ENCODE measurements at places on chromosomes 1 and 21.

GRCh38 chr1:18058206-18058921, 49.2 kb upstream of the IGSF21 start:
- H3K36me3 ChIP-seq: no peaks in the 10 kb centered on the region
- H3K27ac ChIP-seq: no peak overlapping the region
- H3K27me3 ChIP-seq: no peaks in the 10 kb centered on the region
- no peak overlapping the region for H3K4me3 ChIP-seq
- no peak for DNase-seq

DNA sequence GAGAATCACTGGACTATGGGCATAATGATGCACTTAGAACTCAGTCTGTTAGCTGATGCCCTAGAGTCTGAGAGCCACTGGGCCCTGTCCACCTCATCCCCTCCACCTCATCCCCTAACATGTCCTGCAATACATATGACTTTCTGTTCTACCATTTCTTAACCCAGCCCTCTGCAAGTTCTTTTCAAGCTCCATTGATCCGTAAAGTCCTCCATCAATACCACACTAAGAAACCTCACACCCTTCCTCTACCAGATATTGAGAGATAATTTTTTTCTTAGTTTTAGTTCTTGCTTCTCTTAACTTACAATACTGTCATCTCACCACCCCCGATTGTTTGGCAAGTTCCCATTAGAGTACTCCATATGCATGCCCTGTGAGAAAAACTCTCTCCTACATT, 22.1 kb downstream of the FCRL4 start:
- no peak overlapping the region for H3K4me3 ChIP-seq
- no peak for DNase-seq
- H3K4me1 ChIP-seq: no peaks in the 10 kb centered on the region
- no peaks in the 10 kb centered on the region for H3K36me3 ChIP-seq
- no peaks in the 10 kb centered on the region for H3K27me3 ChIP-seq
- H3K27ac ChIP-seq: no peak overlapping the region

DNA sequence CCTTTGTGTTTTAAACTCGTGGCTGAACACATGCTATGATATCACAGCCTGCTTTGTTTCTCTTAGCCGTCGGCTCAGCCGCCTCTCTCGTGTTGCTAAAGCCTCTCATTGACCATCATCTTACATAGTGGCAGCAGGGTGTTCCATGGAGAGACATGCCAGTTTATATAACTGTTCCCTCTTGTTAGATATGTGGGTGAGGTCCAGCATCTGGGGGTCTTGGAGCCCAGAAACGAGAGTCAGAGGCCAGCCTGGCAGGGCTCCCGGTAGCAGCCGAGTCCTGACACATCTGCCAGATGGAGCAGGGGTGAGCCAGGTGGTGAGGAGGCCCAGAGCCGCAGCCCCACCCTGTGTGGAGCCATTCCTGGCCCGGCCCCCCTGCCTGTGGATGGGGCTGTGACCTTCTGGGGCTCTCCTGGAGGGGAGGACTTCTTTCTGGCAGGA, 11.9 kb downstream of the PODN start:
- H3K4me3 ChIP-seq: no peak overlapping the region
- H3K4me1 ChIP-seq: peaks cover 9% of the 10 kb centered on the region
- H3K27me3 ChIP-seq: no peaks in the 10 kb centered on the region
- DNase-seq: no peak
- peaks cover 7% of the 10 kb centered on the region for H3K36me3 ChIP-seq

DNA sequence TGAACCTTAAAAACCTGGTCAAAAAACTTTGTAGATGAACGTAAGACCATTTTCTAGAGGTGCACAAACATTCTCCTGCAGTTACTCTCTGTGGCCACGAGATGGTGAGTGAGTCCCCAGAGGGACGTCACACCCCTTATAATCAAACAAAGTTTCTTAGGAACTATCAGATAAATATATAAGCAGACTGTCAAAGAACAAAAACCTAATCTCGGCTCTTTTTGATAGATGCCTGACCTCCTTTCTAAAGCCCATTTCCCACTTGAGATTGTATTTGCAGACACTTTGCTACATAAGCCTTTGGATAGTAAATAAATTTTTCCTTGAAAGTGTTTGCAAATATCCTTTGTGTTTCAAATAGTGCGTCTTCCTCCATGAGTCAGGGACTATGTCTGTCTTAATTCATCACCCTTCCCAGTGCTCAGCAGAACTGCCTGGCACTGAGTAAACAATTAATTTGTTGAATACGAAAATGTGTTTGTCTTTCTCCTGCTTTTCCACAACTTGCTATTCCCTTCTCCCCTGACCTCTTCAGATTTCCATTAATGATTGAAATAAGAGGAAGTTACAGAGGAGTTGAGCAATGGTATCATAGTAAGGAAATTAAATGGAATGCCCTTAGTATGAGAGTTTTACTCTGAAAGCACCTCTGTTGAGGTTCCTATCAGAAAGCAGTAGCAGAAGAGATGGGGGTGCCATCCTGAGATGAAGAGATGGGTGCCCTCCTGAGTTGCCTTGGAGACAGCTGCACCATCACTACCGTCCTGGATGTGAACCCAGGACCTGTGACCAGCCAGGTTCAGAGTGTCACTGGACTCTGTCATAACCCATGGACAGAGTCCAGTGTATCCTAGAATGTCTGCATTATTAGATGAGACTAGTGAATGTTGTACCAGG, 57.8 kb upstream of the RAVER2 start:
- no peak overlapping the region for H3K27ac ChIP-seq
- no peak overlapping the region for H3K4me3 ChIP-seq
- H3K27me3 ChIP-seq: no peaks in the 10 kb centered on the region

DNA sequence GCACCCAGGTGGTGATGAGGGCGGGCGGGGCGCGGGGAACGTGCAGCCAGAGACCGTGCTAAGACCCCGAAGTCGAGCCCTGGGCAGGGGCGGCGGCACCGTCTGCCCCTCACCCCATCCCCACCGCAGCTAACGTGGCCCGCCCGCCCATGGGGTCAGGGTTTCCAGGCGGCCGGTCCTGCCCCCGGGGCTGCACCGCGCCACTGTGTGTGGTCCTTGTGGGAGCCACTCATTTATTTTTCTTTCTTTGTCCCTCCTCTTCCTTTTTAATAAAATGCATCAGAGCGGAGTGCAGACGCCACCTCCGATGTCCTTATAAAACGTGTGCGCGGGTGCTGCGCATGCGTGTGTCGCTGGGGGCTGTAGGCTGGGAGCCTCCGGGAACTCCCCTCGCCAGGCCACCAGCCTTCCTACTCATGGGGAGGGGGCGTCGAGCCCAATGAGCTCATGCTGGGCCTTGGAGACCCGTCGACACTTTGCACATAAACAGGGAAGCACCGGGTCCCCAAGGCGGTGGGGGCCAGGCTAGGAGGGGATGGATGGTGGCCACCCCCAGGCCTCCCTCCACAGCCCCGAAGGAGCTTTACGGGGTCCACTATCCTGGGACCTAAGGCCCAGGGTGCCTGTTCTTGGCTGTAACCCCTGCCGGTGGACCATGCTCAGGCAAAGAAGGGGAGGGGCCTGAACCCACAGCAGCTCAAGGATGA, 59.9 kb downstream of the WNT9A start:
- peak overlapping the region; percentile 71 for H3K27ac ChIP-seq
- H3K4me1 ChIP-seq: peaks cover 29% of the 10 kb centered on the region
- DNase-seq: peak; percentile 90
- no peaks in the 10 kb centered on the region for H3K36me3 ChIP-seq

GRCh38 chr1:15956150-15956549, 19.8 kb downstream of the ZBTB17 start:
- no peak for DNase-seq
- H3K36me3 ChIP-seq: peaks cover 35% of the 10 kb centered on the region
- H3K4me1 ChIP-seq: peaks cover 33% of the 10 kb centered on the region
- H3K27ac ChIP-seq: no peak overlapping the region

- H3K4me1 ChIP-seq: peaks cover 19% of the 10 kb centered on the region
- no peak overlapping the region for H3K27ac ChIP-seq
- no peaks in the 10 kb centered on the region for H3K27me3 ChIP-seq
- H3K36me3 ChIP-seq: peaks cover 2% of the 10 kb centered on the region
- no peak overlapping the region for H3K4me3 ChIP-seq
Measured at GRCh38 chr1:7575041-7575400, 196.1 kb upstream of the VAMP3 start.

GRCh38 chr1:43276673-43277072, 6.9 kb downstream of the TMEM125 start:
- no peak overlapping the region for H3K27ac ChIP-seq
- H3K4me1 ChIP-seq: peaks cover 10% of the 10 kb centered on the region
- H3K27me3 ChIP-seq: no peaks in the 10 kb centered on the region
- H3K4me3 ChIP-seq: no peak overlapping the region
- H3K36me3 ChIP-seq: no peaks in the 10 kb centered on the region

- peaks cover 39% of the 10 kb centered on the region for H3K36me3 ChIP-seq
- no peak for DNase-seq
- peaks cover 15% of the 10 kb centered on the region for H3K4me1 ChIP-seq
- no peaks in the 10 kb centered on the region for H3K27me3 ChIP-seq
Measured at GRCh38 chr1:230332575-230333066, 93.5 kb downstream of the PGBD5 start.

DNA sequence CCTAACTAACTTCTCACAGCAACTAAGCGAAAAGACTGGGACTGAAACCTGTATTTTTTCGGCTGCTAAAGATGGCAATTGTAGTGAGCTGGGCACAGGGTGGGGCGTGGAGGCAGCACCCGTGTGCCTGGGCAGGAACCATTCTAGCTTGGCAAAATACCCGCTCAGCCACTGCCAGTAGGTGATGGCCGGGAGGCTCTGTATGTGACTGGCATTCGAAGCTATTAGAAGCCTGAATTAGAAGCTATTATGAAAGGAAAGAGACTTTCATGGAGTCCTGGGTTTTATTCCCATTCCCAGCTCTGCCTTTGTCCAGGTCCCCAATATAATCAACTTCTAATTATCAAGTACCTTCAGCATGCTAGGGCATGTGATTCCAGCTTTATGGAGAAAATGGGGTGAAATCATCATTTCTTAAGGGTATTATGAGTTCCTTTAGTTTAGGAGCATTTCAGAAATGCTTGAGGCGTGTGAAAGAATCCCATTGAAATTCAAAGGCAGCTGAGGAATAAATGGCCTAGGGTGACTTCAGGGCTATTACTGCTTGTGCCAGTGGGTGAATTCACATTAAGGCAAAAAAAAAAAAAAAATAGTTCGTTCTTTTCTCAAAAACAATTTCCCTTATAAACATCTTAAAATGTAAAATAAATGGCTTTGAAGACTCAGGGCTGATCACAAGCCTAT, 125.6 kb downstream of the KCNN3 start:
- peaks cover 72% of the 10 kb centered on the region for H3K4me1 ChIP-seq
- peaks cover 13% of the 10 kb centered on the region for H3K36me3 ChIP-seq
- H3K27me3 ChIP-seq: no peaks in the 10 kb centered on the region
- no peak for DNase-seq
- H3K27ac ChIP-seq: peak overlapping the region; percentile 81

- H3K4me3 ChIP-seq: no peak overlapping the region
Measured at GRCh38 chr21:26686278-26686677, 113.2 kb upstream of the CYYR1 start.

DNA sequence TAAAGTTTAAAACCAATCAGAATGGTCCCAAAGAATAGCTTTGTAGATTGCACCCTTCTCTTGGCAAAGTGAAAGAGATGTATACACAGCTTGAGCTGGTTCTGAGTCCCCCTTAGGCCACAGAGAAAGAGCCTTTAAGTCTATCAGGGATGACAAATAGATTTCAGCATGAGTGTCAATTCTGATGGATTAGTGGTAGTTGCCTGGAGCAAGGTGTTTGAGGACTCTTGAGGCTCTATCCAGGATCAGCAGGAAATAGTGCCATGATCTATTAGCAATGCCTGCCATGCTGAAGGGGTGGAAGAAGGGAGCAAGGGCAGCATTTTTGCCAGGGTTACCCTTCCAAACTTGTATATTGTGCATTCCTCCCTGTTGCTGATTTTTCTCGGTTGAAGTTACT, 116.6 kb downstream of the ATG4C start:
- no peak overlapping the region for H3K27ac ChIP-seq
- no peak for DNase-seq
- peaks cover 2% of the 10 kb centered on the region for H3K4me1 ChIP-seq
- peaks cover 4% of the 10 kb centered on the region for H3K27me3 ChIP-seq
- no peak overlapping the region for H3K4me3 ChIP-seq

DNA sequence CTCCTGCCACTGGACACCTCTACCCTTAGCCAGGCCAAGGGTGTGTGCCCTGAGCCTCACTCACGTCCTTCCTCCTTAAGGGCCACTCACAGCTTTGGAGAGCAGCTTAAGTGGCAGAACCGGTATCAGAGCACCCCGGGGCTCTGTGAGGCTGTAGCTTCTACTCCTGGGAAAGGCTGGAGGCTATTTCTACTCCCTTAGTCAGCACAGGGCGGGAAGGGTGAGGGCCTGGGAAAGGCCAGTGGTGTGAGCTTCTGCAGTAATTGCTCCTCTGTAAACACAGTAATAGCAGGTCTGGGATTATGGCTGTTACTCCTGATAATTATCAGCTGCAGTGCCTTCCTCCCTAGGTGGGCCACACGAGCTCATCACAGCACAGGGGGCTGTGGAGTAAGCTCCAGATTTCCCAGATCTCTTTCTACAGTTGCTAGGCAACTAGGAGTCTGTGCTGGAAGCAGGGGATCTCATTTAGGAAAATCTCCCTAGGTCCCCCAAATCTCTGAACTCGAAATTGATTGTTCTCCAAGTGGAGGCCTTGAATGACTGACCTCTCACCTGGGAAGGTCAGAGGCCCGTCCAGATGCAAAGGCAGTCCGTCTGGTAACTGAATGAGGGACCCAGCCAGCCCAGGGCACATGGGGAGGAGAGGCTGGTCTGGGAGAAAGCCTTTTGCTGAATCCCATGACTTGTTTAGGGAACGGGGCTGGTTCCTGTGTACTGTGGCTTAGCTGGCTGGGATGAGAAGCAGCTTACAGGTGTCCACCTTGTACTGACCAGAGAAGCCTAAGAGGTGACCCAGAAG, 29.3 kb downstream of the IER5 start:
- H3K4me3 ChIP-seq: no peak overlapping the region
- H3K4me1 ChIP-seq: peaks cover 28% of the 10 kb centered on the region
- DNase-seq: no peak
- H3K27ac ChIP-seq: peak overlapping the region; percentile 11
- no peaks in the 10 kb centered on the region for H3K27me3 ChIP-seq

- H3K4me1 ChIP-seq: no peaks in the 10 kb centered on the region
- no peak overlapping the region for H3K27ac ChIP-seq
- no peaks in the 10 kb centered on the region for H3K27me3 ChIP-seq
- H3K36me3 ChIP-seq: no peaks in the 10 kb centered on the region
Measured at GRCh38 chr21:16337266-16337665, 607.5 kb downstream of the USP25 start.

GRCh38 chr1:227546059-227546458, 17.3 kb upstream of the ZNF678 start:
- DNase-seq: no peak
- no peaks in the 10 kb centered on the region for H3K27me3 ChIP-seq
- no peak overlapping the region for H3K4me3 ChIP-seq
- H3K27ac ChIP-seq: no peak overlapping the region
- H3K36me3 ChIP-seq: no peaks in the 10 kb centered on the region
- H3K4me1 ChIP-seq: peaks cover 22% of the 10 kb centered on the region

DNA sequence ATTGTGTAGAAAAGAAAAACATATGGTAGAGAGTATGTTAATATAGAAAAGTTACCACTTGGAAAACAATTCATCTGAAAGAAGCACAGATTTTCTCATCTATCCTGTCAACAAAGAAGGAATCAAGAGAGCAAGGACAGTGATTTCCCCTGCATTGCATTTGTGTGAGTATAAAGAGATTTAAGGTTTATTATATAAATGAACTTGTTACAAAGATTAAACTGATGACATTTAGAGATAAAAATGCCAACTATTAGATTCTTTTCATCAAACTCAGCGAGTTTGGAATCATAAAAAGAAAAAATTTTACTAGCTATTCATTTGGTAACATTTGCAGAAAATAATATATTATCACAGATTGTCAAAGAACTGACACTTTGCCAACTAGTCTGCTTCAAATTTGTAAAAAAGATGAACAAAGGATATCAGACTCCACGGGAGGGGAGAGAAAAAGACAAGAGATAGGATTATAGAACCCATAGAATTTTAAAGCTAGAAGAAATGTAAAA, at the start of gene RGS21:
TSS of gene RGS21 (plus strand) at position 51 of the 509 bp plus-strand sequence. CDS start 26,045 bp downstream, outside the sequence.
- DNase-seq: peak; percentile 54
- no peak within 1 kb of the TSS for H3K4me3 ChIP-seq
- no peak within 1 kb of the TSS for H3K27ac ChIP-seq
- no peaks in the 10 kb centered on the region for H3K36me3 ChIP-seq
- H3K27me3 ChIP-seq: no peaks in the 10 kb centered on the region
